ENCODE measurements at places on chromosomes 3 and 15.

DNA sequence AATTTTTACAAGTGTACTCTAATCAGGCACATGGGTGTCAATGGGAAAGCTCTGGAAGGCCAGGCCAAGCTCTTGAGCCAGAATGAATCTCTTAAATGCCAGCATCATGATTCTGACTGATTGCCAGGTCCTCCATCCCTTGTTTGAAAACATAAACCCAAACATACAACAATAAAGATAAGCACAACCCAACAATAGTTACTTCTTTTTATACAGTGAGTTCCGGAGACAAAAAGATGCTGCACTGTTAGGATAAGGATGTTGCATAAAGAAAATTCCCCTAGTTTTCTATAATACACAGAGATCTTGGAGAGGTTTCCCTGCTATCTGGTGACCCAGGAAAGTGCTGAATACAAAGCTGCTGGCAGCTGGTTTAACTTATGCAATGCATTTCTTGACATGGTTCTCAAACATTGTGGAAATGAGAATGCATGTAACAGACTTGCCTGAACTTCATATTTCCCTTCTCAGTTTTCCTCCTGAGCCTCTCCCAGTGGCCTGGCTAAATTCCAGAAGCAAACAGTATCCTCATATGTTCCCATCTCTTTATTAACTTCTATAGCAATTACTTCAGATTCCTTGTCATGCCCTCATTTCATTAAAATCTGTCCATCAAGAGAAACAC lies 180.1 kb upstream of the PRICKLE2 start:
- no peak for DNase-seq

GRCh38 chr3:186646106-186646505 lies 5.9 kb downstream of the FETUB start:
- DNase-seq: no peak

GRCh38 chr3:32791833-32792232 lies 26.0 kb upstream of the TRIM71 start:
- DNase-seq: no peak

GRCh38 chr15:60745469-60746061 lies 266.6 kb upstream of the ICE2 start:
- DNase-seq: peak; percentile 66

DNA sequence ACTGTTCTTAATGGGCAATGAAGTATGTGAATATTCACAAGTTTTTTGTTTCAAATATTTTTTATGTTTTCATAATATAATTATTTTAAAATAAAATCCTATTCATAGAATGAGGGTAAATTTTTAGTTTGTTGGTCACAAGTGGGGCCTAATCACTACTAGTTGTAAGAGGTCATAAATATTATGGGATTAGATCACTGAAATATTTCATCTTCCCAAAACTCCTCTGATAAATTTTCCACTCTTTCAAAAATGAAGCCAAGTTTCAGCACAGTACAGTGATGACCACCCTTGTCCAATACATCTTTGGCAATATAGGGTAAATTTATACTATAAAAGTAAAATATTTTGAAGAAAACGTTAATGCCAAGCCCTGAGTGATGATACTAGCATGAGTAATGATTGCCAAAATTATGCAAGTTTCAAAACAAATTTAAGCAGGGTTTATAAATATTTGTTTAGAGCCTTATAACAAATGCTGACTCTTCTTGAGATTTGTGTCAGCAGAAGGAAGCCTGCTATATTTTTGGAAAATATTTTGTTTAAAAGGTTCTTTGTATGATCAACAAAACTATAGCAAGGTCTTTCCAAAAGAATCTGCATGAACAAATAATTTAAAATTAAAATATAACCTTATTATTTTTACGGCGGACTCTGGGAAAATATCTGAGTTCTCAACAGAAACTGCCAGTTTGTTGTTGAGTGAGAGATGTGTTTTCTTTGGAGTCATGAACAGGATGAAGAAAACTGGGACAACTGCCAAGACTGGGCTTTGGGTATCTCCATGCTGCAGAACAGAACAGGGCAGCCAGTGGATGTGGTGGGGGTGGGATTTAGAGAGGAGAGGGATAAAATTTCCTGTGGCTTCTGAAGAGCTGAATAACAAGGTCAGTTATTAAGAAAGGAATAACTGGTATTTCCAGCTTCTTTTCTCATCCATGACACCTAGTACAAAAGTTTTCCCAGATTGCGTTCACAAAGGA lies 17.9 kb upstream of the TM4SF1 start:
- no peak for DNase-seq

DNA sequence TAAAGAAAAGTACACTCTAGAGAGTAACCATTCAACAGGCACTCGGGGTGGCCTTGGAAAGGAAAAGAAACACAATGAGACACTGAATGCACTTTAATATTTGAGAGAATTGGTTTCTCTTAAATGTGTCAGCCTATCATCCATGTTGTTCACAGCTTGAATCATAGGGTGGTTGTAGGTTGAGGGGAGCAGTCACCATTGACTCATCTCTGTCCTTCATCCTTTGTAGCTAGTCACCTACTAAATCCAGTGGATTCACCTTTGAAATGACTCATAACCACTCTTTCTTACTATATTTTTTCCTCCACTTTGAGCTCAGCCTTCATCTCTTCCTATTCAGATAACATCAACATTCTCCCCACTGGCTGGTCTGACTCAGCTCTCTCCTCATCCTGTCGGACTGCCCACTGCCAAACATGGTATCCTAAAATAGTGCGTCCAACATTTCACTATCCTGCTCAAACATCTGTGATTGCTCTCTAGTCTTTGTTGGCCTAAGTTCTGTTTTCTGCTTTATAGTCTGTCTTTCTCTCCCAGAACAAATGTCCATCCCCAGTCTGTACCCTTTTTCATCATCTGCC lies 182.7 kb upstream of the GADL1 start:
- DNase-seq: no peak

- DNase-seq: no peak
Measured at GRCh38 chr3:113038328-113038727, 47.5 kb downstream of the GTPBP8 start.

DNA sequence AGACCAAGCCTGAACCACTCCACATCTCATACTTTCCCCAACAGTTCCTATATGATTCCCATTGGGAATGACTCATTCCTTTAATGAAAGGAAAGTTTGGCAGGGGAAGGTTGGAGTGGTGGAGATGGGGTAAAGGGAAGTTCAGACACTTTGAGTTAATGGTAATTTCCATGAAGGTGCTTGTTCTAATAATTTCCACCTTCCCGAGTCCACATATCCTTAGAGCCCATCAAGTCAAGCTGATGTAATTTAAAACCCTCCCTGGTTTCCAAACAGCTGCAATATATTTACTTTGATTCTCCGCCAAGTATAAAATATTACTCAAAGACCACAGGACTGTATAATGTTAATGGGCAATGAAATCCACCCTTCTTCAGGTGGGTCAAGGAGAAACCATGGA lies 95.0 kb upstream of the GALNT15 start:
- no peak for DNase-seq

DNA sequence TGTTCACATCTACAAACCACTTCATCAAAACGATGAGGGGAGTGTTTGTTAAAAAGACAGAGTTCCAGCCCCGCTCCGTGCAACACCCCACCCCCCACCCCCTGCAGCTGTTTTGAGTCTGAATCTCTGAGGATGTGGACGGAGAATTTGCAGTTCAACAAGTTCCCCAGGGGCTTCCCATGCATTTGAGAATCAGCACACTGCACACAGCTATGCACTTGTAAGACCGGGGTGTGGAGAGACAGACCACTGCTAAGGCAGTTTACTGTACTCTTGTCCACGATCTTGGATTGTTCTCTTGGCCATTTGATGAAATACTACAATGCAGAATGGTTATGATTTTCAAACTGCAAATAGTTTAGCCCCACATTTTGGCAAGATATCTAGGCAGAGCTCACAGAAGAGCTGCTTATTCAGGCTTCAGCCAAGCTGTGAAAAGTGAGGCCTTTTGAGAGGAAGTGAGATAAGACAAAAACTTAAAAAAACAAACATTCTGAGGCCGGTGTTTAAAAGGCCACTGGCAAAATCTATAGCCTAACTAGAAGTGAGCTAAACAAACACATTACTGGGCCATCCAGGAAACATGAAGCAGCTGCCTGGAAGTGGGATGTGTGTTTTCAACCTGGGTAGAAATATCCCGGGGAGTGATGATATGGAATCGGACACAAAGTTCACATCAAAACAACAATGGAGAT lies 308.2 kb upstream of the ADAMTS9 start:
- no peak for DNase-seq

DNA sequence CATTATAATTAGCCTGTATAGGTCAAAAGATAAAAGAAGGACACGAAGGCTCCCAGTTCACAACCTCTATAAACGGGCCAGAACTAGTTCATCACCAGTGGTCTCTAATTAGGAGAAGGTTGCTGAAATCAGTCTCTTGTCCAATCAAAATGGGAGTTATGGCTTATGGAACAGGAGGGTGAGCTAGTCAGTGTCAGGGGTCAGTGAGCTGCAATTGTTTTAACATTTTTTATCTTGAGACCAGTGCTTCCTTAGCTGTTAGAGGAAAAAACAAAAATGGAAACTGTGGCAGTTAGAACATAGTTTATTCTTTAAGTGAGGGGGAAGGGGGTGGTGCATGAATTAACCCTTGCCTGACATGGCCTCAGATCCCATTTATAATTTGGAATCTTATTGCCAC lies 141.7 kb downstream of the KCNMB2 start:
- no peak for DNase-seq

DNA sequence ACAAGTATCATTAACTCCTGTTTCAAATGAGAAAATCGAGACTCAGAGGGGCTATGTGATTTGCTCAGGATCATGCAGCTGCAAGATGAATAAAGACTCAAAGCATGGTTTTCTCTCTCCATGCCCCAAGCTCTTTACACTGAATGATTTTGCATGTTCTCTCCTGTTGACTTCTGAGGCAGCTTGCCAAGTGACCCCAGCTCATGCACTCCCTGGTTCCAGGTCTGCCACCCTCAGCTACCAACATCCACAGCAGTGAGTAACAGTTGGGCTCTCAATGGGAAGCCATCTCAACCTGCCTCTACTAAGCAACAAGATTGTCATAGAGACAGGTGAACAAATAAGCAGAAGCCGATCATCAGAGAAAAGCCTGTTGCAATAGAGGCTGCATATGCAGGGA lies 116.9 kb upstream of the GADL1 start:
- no peak for DNase-seq

- DNase-seq: no peak
Measured at GRCh38 chr3:197749315-197749600, 425 bp upstream of the FYTTD1 start.

GRCh38 chr15:92813485-92813884 lies 86.6 kb upstream of the CHD2 start:
- no peak for DNase-seq

GRCh38 chr3:60086811-60087210 lies 1037.0 kb upstream of the CFAP20DC start:
- no peak for DNase-seq

DNA sequence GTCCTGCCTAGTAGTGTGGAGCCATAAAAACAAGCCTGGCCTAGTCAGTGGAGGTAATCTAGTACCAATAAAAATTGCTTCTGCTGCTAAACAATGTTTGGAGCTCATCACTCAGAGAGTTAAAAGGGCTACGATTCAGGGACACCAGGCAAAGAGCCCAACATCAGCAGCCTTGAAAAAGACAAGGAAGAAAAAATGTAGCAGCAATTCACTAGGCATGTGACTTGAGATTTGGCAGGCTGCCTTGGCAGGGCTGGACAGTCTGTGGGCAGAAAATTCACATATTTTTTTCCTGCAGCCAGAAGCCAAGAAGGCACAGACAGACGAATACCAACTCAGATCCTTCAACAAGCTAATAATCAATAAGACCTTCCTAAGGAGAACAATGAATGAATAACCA lies 47.2 kb downstream of the IGSF11 start:
- DNase-seq: peak; percentile 42

DNA sequence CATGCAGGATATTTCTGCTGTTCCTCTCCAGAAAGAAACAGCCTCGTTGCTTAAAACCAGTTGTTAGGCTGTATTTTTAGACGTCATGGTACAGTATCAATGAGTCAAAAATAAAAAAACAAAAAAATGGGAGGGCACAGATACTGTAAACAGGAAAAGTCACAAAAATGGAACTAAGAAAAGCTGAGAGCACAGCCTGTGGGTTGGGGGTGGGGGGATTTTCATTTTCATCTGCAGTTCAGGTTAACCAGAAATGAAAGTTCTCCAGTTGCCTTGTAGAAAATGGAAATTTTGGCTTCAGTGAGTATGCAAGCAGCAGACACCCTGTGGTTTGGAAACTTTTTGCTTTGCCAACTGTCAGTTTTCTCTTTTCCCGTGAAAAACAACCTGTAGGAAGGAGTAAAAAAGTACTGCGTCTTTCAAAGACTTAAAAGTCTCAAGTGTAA lies 59.0 kb downstream of the FRMD4B start:
- no peak for DNase-seq

- no peak for DNase-seq
Measured at GRCh38 chr3:13119471-13120220, 46.4 kb upstream of the IQSEC1 start.

- DNase-seq: no peak
Measured at GRCh38 chr3:35440826-35441225, 198.5 kb upstream of the ARPP21 start.

DNA sequence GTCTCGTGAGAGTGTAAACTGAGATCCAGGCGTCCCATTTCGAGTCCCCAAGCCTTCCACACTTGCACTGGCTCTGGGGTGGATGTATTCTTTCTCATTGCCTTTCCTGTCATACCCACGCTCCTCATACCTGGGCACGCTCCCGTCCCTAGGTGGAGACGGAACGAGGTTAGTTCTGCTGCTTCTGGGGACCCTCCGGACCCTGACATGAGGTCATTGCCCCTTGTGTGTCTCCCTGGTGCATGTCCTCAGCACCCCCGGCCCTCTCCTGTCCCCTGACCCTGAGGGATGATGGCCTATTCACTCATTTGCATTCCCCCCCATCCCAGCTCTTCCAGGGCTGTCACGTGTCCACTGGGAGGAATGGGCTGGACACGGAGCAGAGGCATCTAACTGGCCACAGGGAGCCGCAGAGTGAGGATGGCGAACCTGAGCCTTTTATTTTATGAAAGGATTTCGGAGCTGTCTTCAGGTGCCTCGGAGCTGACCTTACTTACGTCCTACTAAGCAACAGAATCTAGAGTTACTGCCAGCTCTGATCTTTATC lies 8.2 kb downstream of the NIPA1 start:
- DNase-seq: no peak

DNA sequence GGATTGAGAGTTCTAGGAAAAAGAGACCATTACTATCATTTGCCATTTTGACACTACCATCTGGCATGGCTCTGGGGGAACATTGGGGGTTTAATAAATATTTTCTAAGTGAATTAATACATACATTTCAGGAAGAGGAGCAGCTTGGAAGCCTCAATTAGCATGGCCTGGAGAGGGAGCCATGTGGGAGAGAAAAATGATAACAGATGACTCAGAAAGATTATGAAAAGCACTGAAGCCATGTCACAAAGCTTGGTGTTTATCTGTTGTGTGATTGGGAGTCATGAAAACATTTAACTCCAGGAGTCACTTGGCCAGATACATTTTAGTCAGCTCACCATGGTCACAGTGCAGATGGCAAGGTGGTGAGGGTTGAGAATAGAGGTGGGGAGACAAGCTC lies 121.0 kb downstream of the SSR3 start:
- DNase-seq: no peak

Data from left ventricle myocardium inferior (tissue), 1 donor.